ENCODE measurements at places on chromosomes 16 and 17.

GRCh38 chr17:50280801-50281441 is 6.7 kb downstream of the TMEM92 start:
- DNase-seq = no peak

DNA sequence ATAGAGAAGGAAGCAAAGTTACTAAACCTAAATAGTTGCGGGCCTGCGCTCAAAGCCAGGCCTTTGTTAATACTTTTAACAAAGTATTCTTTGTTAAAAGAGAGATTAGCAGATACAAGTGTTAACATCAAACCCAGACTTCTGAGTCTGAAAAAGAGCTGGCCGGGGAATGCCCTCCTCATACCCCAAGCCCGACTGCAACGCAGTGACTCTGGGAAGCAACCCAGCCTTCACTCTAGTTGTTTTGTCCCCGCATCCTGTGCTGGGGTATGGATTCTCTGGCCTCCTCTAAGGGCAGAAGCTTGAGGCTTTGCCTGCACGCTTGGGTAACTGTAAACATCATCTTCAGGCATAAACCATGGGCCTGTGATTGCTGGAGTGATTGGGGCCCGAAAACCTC is 48.3 kb downstream of the ADCY7 start:
- no peak for DNase-seq

DNA sequence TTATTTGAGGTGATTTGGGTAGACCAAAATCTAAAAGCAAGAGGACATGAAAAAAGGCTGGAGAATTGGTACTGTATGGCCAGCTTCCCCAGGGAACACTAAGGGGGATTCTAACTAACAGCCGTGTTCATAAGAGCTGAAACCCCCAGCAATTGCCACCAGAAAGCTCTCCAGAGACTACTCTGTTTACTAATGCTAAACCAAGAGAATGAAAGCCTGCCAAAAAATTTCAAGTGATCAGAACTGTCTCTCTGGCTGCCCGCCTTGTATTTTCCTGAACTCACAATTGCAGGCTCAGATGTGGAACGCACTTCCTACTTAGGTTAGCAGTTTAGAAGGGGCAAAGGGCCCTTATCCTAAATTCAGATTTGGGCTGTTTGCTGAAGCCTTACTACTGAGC is 24.1 kb downstream of the MYH10 start:
- DNase-seq = no peak

DNA sequence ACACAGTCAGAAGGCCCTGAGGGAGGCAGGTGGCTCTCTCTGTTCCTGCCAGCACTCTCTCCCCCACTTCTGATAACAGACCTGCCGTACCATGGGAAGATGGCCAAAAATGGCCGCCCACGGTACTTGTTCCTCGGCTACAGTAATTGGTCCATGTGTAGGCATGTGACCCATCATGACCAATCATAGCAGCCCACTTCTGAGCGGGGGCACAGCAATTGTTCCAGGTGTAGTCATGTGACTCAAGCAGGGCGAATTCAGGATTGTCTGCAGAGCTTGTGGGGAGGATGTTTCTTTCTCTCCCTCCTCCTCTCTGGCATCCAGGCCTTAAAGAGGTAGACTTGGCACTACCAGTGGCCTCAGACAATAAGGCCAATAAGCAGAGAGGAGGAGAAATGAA is 250.4 kb downstream of the MRTFB start:
- no peak for DNase-seq

DNA sequence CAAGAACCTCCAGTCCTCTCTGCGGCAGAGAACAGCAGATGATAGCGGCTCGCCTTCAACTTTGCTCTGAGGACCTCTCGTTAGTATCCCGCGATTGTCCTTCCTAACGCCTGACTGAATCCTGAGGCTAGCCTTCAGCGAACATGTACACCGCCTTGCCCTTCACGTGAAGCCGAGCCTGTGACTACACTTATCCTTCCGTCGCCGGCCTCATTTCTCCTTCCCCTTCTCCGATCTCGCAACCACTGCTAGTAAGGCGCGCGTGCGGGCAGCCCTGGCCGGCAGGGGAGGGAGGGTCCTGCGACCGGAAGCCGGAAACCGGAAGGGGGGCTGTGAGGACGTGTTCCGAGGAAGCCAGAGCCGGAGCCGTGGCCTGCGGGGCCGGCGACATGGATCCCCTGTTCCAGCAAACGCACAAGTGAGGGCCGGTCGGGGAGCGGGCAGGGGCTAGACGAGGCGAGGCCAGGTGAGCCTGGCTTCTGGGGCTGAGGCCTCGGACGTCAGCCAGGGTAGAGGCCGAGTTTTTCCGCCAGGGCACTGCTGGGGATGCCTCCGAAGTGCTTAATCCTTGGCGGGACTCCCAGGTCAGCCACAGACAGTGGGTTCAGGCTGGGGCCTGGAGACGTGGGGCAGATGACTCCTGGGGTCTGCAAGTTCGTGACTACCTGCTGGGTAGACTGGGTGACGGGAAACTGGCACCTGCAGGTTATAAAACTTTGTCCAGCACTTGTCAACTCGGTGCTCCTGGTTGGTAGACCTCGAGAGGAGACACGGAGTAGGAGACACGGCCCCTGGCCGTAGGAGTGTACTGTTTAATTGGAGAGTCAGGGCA is at the start of gene GOSR2:
GOSR2 (plus strand) TSS at position 357 of the 832 bp plus-strand sequence; CDS start at position 390, 33 bp downstream.
- peak; percentile 99 for DNase-seq
